ENCODE measurements at places on chromosomes 3 and 15. TPM values are rescaled to one million over a fixed set of nuclear protein-coding genes. Genes with fewer than 3 reads are reported as not detected.

CACNA2D3 gene
- total RNA-seq: 4.7 TPM

GOLGA8S gene
- total RNA-seq: 0.29 TPM

NXPE3 gene
- 13.2 TPM for total RNA-seq

GPR15 gene
- total RNA-seq: 0.17 TPM

OR5K2 gene
- not detected for total RNA-seq

GPR87 gene
- not detected for total RNA-seq

NOX5 gene
- total RNA-seq: 0.26 TPM

GP9 gene
- not detected for total RNA-seq

GXYLT2 gene
- 12.1 TPM for total RNA-seq

ALG1L2 gene
- 1.2 TPM for total RNA-seq

PEX5L gene
- 0.23 TPM for total RNA-seq

TMEM266 gene
- total RNA-seq: 0.26 TPM

STARD9 gene
- total RNA-seq: 9.8 TPM

LRRN1 gene
- total RNA-seq: 33.0 TPM

SERINC4 gene
- 0.23 TPM for total RNA-seq

C2CD4A gene
- 0.17 TPM for total RNA-seq

GOLGA6D gene
- 0.12 TPM for total RNA-seq

RCCD1 gene
- 21.8 TPM for total RNA-seq

All from mucosa of gallbladder (tissue), 1 donor.